EH (cell line): ENCODE measurements at places on chromosomes 1 and 21.

- DNase-seq, result no peak
These were observed 37.8 kb downstream of the DRAM2 start for GRCh38 chr1:111101854-111102642.

DNA sequence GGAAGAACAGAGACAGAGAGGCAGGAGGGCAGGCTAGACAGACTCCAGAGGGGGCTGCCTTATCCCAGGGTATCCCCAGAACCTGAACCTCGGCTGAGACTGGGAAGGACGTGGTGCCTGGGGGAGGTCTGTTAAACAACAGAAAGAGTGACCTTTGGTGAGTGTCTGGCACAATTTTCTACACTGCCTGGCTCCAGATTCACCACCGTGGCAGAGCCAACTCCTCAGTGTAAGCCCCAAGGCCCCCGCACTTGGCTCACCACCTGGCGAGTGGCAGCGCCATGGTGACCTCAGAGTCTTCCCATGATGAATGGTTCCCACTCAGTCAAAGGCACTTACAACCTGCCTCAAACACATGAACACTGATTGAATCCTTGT is 6.5 kb downstream of the RD3 start:
- DNase-seq, result no peak

DNA sequence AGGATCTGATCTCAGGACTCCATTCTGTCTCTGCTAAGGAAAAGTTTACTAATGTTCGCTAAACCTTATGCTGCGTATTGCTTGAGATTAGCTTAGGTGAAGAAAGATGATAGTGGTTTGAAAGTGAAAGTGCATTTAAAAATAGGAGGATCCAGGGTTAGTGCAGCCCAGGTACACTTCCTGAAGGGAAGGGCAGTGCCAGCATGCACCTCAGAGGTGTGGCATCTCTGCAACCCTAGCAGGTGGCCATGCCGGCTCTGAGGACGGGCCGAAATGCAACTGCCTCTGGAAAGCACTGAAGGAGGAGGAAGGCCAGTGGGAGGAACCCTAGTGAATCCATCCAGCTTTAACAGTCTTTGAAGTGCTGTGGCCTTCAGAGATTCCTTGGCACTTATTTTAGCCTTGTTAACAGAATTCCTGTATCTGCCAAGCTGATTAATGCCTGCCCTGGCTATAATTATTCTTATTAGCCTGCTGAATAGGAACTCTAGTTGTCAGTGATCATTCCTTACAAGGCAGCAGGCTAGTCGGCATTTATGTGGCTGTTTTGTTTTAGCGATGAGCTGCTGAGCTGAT is 5.5 kb downstream of the PTGFRN start:
- DNase-seq, result no peak

DNA sequence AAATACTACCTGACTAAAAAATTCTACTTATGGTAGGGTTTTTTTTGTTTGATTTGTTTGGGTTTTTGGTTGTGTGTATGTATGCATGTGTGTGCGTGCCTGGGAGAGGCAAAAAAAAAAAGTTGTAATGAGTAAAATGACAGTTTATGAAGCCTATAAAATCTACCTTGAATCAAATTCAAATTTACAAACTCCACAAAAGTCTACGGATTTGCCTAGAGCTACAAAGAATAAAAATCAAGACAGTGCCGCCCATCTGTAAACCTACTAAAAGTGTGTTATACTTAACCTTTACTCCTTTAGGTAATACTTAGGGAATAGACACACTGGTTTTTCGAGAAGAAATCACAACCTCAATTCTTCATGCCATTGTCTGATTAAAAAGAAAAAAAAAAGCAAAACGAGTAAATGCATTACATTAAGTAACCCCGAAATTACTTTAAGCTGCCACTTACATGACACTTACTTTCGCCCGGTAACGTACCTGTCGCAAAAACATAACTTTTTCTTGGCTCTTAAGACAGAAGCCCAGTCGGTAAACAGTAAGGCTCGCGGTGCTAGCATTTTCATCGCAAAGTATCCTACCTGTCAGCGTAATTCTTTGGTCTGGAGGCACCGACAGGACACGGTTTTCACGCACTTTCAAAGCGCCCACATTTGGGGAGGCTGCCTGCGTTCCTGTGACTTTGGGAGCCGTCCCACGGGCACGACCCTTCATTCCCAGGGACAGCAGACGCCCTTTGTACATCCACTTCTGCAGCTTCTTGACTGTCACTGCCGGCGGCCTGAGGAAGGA is 951 bp downstream of the SYDE2 start:
- no peak for DNase-seq

- no peak for DNase-seq
These were observed 78.5 kb upstream of the CDC42BPA start for GRCh38 chr1:227396539-227397353.

DNA sequence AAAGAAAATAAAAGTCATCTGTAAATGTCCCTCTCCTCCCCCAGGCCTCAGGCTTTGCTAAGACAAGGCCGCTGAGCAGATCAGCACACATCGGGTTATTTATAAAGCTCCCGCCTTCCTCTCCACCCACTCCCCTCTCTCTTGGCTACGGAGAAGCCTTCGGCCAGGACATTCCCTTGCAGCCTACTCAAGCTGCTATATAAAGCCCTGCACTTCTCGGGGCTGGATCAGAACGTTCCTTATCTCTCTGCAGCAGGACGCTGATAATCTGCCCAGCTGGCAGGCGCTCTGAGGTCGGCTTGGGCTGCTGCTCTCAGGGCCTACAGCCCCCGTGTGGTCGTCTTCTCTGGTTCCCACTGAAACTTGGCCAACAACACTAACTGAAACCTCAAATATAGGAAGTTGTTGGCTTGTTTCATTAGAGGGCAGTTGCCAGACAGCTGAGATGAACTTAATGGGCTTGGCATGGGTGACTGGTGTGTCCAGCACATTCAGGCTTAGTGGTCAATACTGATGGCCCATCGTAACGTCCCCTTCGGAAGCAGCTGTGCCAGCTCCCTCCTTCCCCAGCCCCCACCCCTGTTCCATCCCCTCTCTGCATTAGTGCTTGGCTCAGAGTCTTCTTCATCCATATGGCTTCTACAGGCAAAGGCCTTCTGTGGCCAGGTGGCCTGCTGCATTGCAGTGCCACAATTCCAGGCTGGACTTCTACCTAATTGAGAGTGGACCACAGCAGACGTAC is 64.6 kb downstream of the IER5 start:
- peak; percentile 76 for DNase-seq

GRCh38 chr1:12229386-12229834 is 420 bp upstream of the VPS13D start:
- no peak for DNase-seq

- peak; percentile 62 for DNase-seq
These were observed 15.9 kb downstream of the ZMYND12 start for GRCh38 chr1:42439940-42440339.

DNA sequence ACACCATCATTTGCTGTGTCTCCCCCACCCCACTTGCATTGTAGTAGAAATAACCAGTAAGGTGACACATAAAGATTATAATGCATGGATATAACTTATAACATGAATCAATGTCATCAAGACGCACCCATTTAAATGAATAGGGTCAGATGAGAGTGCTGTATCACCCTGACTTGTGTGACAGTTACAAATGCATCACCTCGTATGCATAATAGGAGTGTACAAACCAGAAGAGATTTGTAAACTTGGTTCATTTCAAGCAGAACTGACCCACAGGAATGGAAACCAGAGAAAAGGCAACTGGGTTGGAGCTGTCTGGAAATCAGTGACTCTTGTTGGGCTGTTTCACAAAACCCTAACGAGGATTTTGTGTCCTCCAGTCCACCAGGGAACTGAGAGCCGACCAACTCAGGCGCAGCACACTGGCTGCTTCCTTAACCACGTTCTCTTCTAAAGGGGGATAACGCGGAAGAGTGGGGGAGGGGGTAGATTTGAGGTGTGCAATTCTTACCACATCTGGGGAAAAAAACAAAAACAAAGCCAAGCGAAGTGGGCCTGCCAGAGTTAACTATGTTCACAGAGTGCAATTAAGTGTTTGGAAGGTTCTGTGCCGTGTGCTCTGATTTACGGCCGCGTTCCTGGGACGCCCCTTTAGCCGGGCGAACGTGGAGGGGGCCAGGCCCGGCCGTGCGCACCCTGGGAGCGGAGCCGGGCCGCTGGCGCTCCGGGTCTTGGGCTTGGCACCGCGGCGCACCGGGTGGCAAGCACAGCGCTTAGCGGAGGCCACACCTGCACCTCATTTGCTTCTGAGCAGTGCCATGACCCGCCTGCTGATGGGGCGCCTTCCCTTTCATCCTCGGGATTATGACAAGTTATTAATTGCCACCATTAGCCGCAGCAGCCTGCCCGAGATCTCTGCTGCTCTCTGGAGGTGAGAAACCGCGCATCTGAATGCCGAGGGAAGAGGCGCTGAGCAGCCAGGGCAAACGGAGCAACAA is 248.8 kb upstream of the FOXD3 start:
- DNase-seq, result peak; percentile 1

GRCh38 chr21:44574457-44575306 is 1.2 kb downstream of the KRTAP10-4 start:
- DNase-seq, result no peak
